CD8-positive, alpha-beta memory T cell (primary cell): ENCODE measurements at places on chromosomes 13 and 19. TPM values are rescaled to one million over a fixed set of nuclear protein-coding genes. Genes with fewer than 3 reads are reported as not detected.

The RFPL4AL1 gene
- total RNA-seq, result not detected

The TMEM59L gene
- not detected for total RNA-seq

- DNase-seq, result no peak
Measured at GRCh38 chr19:58555920-58556621, 1.2 kb upstream of the CHMP2A start.

GRCh38 chr19:50536662-50537305 is 23.1 kb upstream of the ASPDH start:
- DNase-seq, result no peak

DNA sequence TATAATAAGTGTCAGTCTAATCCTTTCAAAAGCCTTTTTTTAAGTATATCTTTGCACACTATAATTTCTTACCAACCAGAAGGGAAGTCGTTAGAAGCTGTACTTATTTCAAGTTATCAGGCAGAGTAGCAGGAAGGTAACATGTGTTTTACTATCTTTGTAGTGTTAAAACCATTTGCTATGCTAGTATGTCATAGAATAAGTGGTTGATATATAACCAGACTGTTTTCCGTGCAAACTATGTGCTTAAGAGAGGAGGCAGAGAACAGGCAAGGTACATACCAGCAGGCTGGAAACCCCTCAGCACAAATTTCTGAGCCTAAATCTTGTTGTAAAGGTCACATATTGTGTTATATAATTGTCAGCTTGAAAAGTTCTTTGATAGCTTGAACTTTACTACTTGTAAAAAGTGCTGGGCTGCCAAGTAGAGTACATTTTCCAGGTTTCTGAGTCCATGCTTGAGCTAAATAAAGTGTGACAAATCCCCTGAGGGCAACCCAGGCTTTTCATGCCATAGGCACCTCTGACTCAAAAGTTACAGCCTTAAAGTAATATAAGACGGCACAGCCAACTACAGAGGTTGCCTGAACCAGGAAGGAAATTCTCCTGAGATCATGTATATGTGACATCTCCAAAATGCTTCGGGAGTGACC is 1297.4 kb downstream of the PCDH9 start:
- no peak for DNase-seq

- no peak for DNase-seq
Measured at GRCh38 chr13:29810145-29810742, 40.2 kb downstream of the UBL3 start.
